ENCODE measurements at places on chromosomes 6 and 20.

DNA sequence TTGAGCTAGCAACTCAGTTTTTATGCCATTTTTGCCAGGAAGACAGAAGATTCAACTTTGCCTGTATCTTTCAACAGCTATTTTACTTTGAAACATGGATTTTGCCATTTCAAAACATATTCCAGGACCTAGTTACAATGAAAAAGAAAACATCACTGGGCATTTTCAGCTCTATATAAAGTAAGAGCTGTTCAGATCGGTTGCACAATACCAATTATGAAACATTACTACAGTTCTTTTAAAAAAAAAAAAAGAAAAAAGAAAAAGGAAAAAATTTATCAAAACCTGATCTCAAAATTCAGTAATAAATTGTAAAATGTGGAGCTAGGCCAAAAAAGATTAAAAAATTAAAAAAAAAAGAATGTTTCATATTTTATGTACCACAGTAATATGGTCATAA is 15.6 kb downstream of the BCLAF1 start:
- DNase-seq: no peak

- DNase-seq: no peak
Observed at GRCh38 chr6:170250981-170251775, 39.7 kb downstream of the DLL1 start.

GRCh38 chr6:108665495-108666196 is 104.9 kb downstream of the FOXO3 start:
- DNase-seq: no peak

DNA sequence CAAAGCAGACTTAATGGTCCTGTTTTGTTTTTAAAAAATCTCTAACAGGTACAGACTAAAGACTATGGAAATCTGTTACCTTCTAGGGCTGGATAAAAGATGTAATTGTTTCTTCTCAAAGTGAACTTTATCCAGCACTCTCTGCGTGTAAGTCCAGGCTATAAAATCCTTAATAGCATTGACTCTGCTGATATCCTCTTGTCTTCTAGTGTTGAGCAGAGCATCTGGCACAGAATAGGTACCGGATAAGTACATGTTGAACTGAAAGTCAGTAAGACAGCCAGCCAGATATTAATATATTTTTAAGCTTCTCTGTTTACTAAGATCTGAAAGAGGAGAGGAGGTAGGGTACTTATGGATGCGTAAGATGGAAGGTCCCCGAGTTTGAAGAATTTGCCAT is 262.3 kb downstream of the TBC1D7 start:
- no peak for DNase-seq

DNA sequence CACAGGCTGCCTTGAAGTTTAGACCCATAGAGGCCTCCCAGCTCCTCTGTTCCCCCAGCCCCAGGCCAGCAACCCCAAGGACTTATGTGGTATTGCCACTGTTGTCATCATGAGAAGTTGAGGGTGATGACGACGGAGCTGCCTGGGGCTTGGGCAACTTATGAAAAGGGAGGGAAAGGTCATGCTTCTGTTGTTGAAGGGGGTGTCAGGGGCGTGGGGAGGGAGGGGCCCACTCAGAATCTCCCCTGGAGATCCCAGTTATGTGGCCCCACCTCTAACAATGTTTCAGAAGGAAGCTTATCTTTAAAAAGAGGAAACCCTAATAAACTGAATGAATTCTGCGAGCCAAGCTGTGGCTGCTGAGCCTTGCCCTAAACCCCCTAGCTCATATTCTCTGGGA is 4.2 kb downstream of the ADTRP start:
- DNase-seq: no peak
